ENCODE measurements at places on chromosomes 6 and 20.

- no peak for DNase-seq
Measured at GRCh38 chr6:157645201-157645795, 177.7 kb upstream of the SNX9 start.

DNA sequence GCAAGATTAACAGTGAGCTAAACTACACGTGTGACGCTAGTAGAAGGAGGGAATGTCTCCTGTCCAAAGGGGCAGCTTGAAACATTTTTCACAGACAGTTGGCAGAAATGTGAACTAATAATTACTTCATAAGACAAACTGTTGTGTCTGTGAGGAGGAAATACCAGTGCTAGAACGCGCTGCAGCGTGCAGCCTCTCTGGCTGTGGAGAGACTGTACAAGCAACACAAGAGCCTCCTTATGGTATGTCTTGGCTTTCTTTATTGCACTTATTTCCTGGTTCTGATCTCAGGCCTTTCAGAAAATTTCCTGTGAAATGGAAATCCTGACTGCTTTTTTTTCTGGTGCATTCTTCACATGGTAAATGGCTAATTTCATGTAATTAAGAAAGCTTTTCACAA is 25.3 kb upstream of the TIAM2 start:
- DNase-seq: peak; percentile 41

GRCh38 chr20:22579711-22580697 is 4.4 kb downstream of the FOXA2 start:
- no peak for DNase-seq

DNA sequence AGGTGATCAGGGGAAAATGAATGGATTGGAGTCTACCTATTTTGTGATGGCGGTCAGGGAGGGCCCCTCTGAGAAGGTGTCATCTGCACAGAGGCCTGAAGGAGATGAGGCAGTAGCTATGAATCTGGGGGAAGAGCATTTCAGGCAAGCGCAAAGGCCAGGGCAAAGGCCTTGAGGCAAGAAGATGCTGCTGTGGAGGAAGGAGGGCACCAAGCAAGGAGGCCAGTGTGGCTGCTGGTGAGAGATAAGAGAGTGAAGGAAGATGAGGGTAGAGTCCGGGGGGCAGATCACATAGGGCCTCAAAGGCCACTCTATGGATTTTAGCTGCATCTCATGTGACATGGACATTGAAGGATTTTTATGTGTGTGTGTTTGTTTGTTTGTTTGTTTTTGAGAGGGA is 20.6 kb upstream of the CSNK2A1 start:
- no peak for DNase-seq

- DNase-seq: peak; percentile 86
Measured at GRCh38 chr6:52522151-52522626, 54.7 kb downstream of the TRAM2 start.

DNA sequence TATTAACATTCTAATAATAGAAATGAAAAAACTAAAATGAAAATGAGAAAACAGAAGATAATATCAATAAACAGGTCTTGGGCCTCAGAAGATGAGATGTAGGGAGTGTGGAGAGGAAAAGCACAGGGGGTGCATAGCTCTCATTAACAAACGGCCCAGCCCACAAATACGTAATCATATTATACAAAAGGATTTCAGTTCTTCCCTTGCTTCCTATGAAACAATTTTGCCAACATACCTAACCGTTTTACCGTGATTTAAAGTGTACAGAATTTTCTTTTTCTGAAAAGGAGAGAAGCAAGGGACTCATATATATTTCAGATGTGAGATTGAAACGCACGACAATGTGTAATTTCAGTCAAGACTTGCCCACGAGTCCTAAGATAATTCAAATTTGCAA is 136.0 kb downstream of the HFE start:
- DNase-seq: peak; percentile 37

DNA sequence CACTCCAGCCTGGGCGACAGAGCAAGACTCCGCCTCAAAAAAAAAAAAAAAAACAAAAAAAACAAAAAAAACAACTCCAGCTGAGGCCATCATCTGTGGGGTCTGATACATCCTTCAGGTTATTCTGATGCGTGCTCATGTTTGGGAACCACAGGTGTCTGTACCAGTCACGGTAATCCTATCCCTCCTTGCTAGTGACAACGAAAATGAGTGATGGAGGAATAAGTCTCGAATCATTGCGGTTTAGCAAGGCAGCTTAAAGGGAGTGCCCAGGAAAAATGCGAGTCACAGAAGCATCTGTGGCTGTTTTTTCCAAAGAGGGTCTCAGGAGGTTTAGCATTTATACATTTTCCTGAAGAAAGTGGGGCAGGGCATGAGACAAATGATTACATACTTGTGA is 48.8 kb downstream of the MCUR1 start:
- no peak for DNase-seq

GRCh38 chr6:53465732-53466131 is 79.2 kb downstream of the GCLC start:
- peak; percentile 61 for DNase-seq

- peak; percentile 63 for DNase-seq
Measured at GRCh38 chr6:15065261-15065989, 180.4 kb upstream of the JARID2 start.

DNA sequence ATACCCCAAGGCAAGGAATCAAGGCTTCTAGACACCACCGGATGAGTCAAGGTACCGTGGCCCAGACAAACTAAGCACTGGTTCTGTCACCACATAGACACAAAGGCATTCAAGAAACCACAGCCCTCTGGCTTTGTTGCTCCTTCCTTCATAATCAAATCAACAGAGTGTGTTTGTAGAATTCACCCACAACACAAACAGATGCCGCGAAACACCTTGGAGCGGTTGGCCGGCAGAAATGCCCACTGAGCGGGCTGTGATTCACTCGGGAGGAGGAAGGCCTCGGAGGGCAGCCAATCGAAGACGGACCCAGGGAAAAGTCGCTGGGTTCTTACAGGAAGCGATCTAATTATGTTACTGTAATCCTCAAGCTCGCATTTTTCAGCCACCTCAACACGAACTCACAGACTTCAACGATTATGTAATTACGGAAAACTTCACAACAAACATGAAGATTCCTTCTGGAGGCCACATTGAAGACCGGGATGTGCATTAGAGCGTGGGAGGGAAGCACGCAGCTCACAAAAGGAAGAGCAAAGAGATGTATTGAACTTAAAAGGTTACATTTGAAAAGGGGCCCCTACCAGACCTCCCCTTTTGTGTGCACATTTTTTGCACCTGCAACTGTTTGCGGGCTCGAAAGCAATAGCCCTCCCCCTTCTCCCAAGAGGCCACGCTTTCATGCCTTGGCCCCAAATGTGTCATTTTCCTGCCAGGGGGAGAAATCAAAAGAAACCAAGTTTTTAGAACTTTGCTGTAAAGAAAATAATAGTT is 184.7 kb upstream of the PREP start:
- peak; percentile 47 for DNase-seq

DNA sequence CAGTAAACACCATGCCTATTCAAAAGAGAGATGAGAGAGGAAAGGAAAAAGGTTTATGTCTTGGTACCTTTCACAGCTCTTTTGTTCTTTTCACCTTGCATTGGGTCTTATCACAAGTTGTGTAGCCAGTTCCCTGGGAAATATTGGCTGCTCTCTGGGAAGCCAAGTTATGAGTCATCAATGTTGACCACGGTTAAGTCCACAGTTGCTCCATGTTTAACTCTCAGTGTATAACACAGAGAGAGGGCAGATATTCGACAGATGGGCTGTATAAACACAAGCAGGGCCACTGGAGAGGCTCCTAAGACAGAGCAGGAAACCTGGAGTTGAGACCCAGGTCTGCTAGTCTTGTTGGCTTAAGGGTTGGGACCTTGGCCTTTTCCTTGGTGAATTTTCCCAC is 718.6 kb downstream of the QKI start:
- peak; percentile 32 for DNase-seq

- DNase-seq: peak; percentile 58
Measured at GRCh38 chr6:22413681-22414311, 117.0 kb upstream of the PRL start.

DNA sequence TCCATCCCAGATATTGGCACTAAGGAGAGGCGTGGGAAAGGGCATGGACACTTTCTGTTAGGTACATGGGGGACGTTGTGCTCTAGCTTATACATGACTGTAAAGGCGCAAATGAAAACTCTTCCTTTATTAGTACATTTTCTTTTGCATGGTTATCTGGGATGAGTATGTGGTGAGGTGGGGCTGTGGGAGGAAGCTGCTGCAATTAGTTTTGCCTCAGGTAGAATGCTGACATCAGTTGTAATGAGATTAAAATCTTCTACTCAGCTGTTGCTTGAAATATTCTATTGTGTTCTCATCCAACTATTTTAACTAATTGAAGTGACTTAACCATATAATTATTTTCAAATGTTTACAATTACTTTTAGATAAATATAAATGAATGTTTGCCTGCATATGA is 218.3 kb upstream of the FLRT3 start:
- DNase-seq: no peak

DNA sequence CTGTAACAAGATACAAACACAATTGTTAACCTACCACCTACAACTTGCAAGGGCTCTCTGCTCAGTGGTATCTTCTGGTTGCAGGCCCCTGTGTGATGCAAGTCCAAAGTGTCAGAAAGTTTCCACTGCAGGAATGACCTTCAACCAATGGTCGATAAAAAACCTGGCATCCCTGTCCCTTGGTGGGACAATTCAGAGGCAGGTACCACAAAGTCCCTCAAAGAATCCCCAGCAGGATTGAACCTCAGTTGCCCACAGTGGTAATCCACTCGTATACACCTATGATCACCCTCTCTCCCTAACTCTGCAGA is 15.9 kb downstream of the GLO1 start:
- DNase-seq: no peak

DNA sequence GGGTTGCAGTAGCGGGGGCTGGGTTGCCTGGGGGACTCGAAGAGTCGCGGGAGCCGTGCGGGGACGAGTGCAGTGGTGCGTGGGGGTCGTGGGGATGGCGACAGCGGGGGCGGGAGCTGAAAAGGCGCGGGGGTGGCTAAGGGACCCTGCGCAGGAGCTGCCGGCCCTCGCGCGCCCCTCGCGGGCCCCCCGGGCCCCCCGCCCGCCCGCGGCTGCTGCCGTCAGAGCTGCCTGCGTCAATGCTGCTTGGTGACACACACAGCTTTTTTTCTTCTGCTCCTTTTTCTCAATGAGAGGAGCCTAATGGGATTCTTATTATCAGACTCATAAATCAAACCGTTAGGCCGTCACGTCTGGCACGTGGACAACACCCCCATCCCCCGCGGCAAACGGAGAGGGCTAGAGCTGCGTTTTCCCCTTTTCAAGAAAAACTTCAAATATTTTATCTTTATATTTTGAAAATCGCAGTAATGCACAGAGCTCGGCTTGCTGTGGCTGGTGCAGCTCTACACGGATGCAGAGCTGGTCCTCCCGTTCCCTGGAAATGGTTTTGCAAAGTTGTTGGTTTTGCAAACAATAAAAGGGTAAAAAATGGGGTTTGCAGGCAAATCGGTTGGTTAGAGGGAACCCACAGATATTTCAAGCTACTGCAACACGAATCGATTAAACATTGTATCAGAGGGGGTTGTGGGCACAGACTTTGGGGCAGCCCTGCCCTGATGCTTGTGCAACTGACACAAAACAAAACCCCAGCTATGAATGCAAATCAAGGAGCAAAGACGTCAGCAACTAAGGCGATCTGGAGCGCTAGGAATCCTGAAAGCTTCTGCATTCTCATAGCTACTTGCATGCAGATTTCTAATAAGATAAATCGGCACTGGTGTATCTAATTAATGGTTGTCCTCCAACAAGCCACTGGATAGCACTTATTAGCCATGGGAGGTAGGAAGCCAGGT is 161.4 kb downstream of the TBXT start:
- peak; percentile 71 for DNase-seq

Data from iris pigment epithelial cell (primary cell).